ENCODE measurements at places on chromosomes 4 and X. TPM values are rescaled to one million over a fixed set of nuclear protein-coding genes. Genes with fewer than 3 reads are reported as not detected.

- ATAC-seq, result peak; percentile 86
These were observed 151.7 kb upstream of the TBL1X start for GRCh38 chrX:9312922-9313867.

DNA sequence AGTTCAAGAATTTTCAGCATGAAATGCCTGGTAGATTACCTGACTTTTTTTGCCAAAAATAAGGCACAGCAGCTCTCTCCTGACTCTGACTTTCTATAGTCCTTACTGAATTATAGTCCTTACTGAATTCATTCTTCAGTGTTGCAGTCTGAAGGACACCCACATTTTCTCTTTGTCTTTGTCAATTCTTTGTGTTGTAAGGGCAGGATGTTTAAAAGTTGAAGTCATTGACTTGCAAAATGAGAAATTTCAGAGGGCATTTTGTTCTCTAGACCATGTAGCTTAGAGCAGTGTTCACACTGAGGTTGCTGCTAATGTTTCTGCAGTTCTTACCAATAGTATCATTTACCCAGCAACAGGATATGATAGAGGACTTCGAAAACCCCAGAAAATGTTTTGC is 168.0 kb downstream of the SOWAHB start:
- ATAC-seq, result no peak

- ATAC-seq, result no peak
These were observed 931.0 kb upstream of the INTU start for GRCh38 chr4:126701756-126702155.

GRCh38 chr4:97953171-97953941 is 189.9 kb downstream of the STPG2 start:
- ATAC-seq, result no peak

DNA sequence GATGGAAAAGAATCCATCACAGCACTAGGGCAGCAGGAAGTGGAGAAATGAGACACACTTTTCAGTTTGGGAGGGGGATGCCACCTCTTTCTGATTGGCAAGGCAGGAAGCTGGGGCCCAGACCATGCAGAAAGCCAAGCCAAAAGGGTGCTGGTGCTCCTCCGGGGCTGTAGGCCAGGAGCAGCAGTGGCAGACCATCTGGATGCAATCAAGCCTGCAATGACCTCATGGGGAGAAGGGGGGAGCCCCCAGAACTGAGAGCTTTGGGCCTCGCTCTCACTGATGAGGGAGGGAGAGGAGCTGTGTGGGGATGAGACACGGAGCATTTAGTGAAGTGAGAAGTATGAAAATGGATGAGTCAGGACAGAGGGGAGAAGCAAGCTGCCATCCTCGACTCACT is 141.3 kb upstream of the NALF2 start:
- no peak for ATAC-seq

DNA sequence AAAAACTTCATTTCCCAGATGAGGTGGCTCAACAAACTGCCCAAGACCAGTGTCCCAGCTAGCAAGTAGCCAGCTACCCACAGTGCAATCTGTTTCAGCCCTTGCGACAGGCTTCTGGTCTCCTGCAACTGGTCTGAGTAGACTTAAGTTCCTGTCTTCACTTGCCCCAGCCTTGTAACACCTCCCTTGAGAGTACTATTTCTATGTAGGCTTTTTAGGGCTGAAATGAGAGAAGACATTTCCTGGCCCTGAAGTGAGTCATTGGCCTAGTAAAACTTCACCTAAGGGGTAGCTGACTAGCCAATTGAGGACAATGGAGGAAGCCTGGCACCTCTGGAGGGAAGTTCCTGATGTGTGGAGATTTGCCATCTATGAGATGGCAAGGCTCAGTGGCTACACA is 80.1 kb upstream of the STIM2 start:
- peak; percentile 60 for ATAC-seq

GRCh38 chr4:126552321-126552720 is 1080.4 kb upstream of the INTU start:
- no peak for ATAC-seq

- no peak for ATAC-seq
These were observed 1.9 kb downstream of the SLC10A3 start for GRCh38 chrX:154488336-154489075.

DNA sequence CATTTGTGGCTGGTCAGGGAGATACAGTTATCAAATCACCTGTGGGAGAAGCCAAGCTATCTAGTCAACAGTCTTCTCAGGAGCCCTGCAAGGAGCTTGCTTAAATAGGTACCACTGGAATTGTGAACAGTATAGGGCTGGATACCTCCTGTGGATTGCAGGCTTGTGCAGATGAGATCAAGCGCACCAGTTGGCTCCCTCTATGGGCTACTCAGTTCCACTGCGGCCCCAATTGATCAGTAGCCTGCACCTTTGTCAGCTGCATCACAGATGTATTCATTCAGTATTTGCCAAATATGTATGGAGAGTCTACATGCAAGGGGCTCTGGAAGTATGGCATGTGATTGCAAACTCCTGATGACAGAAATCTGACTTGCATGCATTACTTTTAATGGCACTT is 28.6 kb downstream of the TEX13A start:
- no peak for ATAC-seq

DNA sequence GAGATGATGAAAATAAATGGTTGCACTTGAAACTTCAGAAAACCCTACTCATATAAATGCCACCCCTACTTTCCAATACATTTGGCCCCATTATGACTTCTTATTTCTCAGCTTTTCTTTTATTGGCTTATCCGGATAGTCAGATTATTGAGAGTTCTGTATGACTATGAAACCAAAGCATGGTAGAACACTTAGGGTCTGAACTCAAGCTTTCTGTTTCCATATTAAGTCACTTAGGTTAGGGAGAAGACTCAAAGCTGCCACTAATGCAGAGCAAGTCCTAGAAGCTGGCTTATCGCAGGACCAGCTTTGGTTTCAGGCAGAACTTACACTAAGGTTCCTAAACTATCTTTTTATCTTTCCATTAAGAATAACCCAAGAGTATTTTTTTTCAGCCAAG is 229.9 kb upstream of the CPEB2 start:
- peak; percentile 43 for ATAC-seq

The ARHGAP4 gene
- 105 TPM for total RNA-seq

The CDKL5 gene
- total RNA-seq, result 0.95 TPM

The DUX4 gene
- not detected for total RNA-seq

The CLDN2 gene
- not detected for total RNA-seq
